Body of pancreas (tissue), 4 donors: ENCODE measurements at places on chromosomes 13 and 19.

GRCh38 chr13:73250061-73250460, 191.3 kb downstream of the KLF5 start:
- no peak for DNase-seq

DNA sequence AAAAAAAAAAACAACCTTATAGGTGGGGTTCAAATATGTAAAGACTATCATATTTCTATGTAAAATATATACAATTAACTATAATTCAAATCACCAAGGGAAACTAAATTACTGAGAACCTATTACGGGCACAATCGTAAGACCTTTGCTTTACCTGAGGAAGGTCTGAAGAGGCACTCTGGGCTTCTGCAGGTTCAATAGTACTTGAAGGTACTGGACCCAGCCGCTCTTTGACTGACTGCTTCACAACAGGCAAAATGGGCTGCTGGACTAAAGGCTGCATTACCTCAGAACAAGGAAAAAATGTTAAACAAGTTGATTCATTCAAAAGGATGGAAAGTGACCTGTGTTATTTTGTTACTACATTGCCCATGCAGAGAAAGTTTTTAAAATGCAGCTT, 51.8 kb downstream of the RBM26 start:
- no peak for DNase-seq

GRCh38 chr13:86710896-86711295, 911.7 kb upstream of the SLITRK6 start:
- no peak for DNase-seq

DNA sequence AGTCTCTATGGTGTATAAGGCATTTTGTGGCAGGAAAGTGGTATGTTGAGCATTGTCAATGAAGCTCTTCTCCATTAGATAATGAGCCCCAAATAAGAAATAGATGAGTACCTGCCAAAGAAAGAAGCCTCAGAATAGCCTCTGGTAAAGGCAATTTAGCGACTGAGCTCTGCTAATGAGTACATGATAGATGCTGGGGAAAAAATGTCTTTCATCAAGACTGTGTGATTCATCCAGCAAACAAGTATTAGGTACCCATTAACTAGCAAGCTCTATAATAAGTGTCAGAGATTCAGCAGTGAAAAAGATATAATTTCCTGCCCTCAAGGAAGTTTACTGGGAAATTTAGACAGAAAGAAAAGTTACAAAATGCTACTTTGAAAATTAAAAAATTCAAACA, 294.6 kb downstream of the ITGBL1 start:
- no peak for DNase-seq

- no peak for DNase-seq
These were observed 6.3 kb downstream of the GPR18 start for GRCh38 chr13:99251921-99252320.

DNA sequence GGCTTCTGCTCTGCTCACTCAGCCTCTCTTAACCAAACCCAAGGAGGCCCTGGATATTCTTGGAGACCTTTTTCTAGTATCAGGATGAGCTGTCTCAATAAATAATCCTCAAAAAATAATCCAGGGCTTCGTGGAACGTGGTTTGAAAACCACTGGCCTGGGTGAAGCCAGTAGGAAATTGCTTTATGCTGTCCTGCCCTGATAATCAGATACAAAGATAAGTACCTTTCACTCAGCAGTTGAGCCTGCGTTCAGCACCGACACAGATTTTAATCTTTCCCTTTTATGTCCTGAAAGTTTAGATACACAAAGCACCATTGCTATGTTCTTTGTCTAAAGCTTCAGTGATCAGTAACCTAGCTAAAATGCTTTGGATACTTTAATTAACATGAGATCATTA, 460.0 kb downstream of the RFC3 start:
- DNase-seq, result no peak

- no peak for DNase-seq
These were observed 1.1 kb upstream of the MPND start for GRCh38 chr19:4342314-4342614.

- DNase-seq, result no peak
These were observed 11.3 kb downstream of the ZFR2 start for GRCh38 chr19:3857449-3858003.

- peak; percentile 42 for DNase-seq
These were observed 1.3 kb downstream of the CDX2 start for GRCh38 chr13:27967736-27968315.
